ENCODE measurements at places on chromosomes 6 and 20.

DNA sequence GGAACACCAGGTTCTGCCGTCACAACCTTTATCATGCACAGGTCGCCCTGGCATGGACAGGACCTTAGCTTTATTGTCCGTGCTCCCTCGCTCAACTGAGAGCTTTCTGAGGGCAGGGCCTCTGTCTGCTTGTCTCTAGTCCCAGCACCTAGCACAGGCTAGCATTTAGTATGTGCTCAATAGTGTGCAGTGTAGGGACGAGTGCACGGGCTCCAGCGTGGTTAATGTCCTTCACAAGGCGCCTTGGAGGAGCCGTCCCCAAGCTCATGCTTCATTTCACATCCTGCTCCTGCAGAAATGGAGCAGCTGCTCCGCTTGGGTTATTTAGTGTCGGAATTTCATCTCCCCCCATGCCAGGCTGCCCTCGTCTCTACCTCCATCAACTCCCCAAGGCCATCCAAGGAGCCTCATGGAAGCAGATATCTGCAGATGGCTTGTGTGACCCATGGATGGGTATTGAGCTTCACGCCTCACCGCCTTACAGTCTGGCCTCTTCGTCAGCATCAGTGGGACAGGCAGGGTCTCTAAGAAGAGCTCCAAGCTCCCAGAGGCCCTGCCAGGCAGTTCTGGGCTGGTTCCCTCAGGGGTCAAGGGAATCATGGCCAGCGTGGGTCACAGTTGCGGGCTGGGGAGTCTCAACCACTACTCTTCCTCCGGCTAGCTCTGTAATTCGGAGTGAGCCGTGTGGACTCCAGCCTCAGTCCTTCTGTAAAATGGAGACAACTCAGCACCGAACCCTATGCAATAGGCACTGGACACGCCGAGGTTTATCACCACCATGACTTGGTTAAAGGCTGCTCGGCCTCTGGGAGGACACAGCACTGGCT lies 60.8 kb upstream of the APCDD1L start:
- DNase-seq = no peak

DNA sequence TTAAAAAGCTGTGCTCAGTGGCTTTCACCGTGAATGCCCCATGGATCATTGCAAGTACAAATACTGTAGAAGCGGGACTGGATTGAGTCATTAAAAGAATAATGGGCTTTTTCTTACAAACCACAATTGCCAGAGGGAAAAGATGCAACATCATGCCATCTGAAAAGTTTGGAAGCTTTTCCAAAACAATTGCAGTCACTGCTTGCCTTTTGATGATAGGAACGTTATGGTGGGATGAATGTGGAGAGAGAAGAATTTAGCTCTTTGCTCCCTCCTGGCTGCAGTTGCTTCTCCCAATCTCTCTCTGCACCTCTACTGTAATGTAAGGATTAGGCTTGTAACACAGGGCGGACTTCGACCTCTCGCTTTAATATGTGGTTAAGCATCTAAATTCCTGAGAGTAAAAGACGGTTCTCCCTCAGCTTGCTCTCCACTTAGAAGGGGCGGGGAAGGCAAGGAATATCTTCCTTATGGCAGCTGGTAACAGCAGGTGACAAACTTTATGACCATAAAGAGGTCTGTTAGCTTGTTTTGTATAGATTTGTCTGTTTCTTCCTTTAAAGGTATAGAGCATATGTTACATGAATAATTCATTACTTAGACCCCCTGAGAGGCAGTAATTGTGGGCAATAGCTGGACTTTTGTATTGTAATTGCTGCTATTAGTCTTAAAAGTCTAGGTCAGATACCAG lies 376.1 kb downstream of the UTRN start:
- no peak for DNase-seq

DNA sequence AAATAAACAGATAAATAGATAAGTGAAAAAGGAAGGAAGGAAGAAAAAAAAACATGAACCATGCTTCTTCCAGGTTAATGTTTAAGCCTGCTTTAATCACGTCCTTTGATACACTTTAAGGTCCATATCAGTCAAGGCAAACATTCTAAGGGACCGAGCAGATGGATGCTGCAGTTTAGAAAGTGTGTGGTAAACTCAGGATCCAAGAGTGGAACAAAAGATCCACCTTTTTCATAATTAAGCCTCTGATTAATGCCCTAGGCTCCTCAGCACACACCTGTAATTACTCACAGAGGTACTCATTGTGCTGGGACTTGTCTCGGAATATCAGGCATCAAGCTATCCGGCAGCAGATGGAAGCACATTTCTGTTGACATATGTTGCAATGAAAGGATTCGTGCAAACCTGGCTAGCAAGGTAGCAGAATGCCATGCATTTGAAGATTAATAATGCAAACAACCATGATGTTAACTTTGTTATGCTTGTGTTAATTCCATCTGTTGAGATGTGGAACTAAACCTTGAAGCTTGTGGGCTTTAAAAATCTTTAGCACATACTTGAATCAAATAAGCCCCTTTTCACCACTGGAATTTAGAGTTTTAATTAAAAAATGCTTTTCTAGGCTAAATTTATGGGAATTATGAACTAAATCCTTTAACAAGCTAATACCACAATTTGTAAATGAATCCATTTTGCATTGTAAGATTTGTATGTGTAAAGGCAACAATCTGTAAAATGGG lies 163.7 kb downstream of the RALGAPA2 start:
- DNase-seq = no peak

DNA sequence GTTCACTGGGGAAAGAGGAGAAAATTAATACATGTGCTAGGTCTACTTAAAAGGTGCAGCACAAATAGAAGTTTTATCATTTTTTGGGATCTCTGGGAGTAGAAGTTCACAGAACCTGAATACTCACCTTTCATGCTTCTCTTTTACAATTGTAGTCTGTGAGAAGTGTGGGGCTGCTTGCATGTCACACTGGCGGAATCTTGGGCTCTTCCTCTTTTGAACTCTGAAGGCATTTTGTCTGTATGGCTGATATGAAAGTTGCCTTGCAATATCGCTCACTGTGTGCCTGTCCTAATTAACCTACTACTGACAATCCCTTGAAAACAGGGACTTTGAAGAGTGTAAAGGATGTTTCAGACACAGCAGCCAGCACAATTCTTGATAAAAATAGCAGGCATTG lies 65.9 kb upstream of the CLDN20 start:
- DNase-seq = no peak

GRCh38 chr6:123687864-123688263 lies 51.1 kb upstream of the TRDN start:
- DNase-seq = no peak

DNA sequence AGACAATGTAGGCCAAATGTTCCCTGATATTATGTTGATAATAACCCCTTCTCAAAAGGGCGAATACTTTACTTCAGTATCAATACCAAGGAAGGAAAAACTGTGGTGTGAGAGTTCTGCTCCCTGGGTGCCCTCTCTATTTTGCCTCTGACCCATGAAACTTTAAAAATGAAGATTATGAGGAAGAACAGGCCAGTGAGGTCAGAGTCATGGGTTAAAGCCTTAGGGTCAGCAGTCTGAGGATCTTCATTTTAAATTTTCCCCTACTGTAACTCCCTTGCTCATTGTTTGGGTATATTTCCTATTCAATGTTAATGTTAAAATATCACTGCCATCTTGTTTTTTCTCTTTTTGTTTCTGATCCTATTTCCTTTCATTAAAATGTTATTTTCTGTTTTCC lies 47.9 kb downstream of the PRKN start:
- DNase-seq = no peak

GRCh38 chr6:99951016-99951805 lies 42.8 kb downstream of the MCHR2 start:
- DNase-seq = no peak

GRCh38 chr6:158006331-158006730 lies 24.7 kb downstream of the SYNJ2 start:
- DNase-seq = no peak

GRCh38 chr6:87641065-87641692 lies 51.2 kb downstream of the ORC3 start:
- DNase-seq = no peak

DNA sequence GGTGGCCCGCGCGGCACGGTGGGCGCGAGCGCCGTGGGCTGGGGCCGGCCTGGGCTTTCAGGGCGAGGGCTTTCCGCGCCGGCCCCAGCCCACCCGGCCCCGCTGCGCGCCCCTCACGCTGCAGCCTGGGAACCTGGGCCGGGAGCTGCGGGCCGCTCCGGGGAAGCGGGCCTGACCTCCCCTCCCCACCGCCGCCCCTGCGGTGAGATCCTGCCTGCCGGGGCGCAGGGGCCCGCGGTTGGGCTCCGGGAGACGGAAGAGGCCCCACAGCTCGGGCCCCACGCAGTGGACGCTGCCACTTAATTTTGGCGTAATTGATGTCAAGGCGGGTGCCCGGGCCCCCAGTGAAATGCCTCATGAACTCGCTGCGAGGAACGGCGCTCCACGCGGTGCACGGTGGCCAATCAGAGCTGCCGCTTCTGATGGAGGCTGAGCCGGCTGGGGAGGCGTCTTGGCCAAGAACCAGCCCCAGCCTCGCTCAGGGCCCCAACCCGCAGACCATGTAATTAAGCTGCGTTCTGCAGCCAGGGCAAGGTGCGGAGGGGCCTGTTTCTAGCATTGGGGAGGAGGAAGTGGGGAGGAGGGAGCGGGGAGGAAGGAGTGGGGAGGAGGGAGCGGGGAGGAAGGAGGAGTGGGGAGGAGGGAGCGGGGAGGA lies 96.1 kb upstream of the BHLHE23 start:
- DNase-seq = peak; percentile 7

DNA sequence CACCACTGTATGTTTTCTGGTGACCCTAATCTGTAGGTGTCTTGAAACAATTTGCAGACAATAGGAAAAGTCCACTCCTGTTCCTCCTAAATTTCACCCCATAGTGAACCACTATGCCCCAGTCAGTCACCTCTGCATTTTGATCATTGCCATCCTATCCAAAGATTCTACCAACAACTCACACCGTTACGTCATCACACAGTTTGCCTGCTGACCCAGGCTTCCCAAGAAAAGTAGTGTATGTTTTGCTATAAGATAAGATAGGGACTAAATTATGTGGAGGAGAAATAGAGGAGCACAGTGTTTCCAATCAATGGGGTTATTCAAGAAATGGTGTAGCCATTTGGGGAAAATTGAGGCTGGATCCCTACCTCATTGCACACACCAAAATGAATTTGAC lies 58.8 kb downstream of the GNAS start:
- DNase-seq = no peak

DNA sequence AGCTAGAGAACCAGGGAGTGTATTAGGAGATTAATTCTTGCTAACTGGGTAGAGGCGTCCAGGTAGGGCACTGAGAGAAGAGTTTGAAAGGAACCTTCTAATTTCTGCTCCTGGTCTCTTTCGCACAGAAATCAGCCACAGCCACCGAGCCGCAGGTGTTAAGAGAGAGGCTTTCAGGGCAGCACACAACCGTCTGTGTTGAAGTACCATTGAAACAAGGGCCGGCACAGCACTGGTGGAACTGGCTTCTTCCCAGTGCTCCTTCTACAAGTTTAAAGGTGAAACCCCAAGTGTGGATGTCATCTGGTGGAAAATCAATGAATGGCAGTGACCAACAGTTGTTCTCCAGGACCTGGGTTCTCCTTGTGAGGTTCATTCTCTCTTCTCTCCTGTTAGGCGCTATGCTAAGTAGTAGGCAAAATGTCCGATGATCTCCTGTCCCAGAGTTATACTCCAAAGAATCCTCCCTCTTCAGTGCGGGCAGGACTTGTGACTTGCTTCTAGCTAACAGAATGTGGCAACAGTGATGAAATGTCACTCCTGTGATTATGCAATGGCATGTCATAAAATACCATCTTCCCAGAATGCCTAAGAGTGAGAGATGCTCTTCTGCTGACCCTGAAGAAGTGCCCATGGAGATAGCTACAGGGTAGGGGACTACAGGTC lies 15.0 kb upstream of the RIN2 start:
- no peak for DNase-seq

DNA sequence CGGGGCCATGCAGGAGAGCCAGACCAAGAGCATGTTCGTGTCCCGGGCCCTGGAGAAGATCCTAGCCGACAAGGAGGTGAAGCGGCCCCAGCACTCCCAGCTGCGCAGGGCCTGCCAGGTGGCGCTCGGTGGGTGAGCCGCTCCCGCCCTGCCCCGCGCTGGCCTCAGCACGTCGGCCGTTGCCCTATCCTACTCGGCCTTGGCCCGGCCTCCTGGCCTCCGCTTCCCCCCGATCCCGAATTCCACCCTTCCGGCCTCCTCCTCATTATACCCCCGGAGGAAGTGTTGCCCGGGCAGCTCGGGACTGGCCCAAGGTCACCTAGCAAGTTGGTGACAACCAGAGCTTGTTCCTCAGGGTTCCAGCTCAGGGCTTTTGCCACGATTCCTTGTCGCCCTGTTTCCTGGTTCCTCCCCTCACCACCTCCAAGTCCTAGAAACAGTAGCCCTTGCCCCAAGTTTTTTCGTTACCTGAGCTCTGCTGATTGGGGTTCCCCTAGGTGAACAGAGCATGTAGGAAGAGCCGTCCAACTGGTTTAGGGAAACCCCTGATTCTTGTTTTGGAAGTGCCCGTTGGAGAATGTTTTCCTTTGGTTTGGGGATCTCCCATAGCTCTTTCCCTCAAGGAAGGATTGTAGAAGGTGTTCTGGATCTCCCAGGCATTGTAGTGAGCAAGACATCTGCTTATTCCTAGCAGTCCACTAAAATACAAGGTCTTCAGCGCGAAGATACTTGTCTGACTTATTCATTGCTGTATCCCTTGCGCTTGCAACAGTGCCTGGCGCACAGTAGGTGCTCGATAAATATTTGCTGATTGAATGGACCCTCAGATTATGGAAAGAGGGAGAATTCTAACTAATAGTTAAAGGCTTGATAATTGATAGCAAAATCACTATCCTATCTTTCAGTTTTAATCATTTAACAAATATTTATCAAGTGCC lies 641 bp downstream of the ARFGEF2 start:
- no peak for DNase-seq

GRCh38 chr20:25465243-25466135 lies 58.0 kb downstream of the GINS1 start:
- DNase-seq = no peak

DNA sequence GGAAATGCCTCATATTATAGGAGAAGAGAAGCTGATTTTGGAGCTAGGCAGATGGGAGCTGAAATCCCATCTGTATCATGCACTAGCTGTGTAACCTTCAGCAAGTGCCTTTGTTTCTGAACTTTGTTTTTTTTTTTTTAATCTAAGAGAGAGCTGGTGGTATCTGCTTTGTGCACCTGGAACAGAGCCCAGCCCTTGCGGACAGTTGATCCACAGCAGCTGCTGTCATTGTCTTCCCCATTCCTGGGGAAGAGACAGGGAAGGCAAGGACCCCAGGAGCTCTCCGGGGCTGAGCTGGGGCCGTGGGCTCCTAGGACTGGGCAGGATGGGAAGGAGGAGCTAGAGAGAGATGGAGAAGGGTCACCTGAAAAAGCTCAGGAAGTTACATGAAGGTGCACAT lies 92.1 kb downstream of the SYNJ2 start:
- DNase-seq = no peak

GRCh38 chr6:135115834-135116233 lies 61.2 kb upstream of the HBS1L start:
- no peak for DNase-seq

DNA sequence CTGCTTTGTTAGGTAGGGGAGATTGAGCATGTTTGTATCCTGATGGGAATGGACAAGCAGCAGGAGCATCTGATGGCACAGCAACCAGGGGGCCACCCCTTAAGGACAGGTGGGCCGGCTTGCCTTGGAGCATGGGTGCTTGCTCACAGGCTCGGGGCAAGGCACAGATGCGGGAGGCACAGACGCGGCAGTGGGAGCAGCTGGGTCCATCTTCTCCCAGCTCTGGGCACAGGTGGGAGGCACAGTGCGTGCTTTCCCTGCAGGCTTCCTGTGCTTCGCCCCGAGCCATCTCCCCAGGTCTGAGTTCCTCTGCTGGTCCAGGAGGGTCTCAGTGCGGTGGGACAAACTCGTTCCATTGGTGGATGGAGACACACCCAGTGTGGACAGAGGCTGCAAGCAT lies 73.6 kb upstream of the BHLHE23 start:
- DNase-seq = no peak

All from muscle of arm (tissue), 14 donors.